Glutamatergic neuron (in vitro differentiated cells): ENCODE measurements at places on chromosomes 7 and 10. TPM values are rescaled to one million over a fixed set of nuclear protein-coding genes. Genes with fewer than 3 reads are reported as not detected.

DNA sequence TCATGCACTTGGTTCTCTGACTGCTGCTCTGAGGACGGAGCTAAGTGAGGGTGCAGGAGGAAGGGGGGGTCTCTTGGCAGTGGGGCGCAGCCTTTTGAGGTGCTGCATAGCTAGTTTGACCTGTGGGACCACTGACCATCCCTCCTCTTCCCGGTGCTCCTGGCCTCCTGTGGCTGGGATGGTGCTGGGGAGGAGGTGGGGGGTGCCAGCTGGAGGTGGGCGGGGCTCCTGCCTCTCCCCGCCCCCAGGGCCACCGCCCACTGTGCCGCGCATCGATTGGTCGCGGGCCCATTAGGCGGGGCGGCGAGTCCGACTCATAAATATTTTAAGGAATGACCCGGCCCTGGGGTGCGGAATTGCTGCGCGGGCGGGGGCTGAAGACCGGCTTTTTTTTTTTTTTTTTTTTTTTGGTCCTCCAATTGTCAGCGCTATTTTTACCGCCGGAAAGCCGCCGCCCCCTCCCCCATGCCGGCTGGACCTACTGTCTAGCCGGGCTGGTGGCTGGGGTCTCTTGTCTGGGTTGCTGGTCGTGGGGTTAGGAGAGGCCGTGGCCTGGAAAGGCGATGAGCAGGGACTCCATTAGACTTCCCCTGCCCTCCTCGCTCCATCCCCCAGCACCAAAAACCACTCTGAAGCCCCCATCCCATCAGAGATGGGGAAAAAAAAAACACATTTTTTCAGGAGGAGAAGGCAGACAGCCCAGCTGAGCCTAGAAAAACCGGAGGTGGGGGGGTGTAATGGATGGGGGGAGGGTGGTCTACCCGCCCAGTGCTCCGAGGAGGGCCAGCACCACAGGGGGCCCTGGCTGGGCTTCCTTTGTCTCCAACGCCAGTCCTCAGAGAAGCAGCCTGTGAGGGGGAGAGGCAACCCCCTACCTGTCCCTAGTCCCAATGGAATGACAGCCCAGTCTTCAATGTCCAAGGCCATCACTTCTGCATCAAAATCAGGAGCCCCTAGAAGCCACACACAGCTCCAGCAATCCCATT is 6.4 kb downstream of the SH2B2 start:
- DNase-seq: peak; percentile 60

GRCh38 chr7:157653827-157654207 is 317.0 kb downstream of the DNAJB6 start:
- DNase-seq: no peak

DNA sequence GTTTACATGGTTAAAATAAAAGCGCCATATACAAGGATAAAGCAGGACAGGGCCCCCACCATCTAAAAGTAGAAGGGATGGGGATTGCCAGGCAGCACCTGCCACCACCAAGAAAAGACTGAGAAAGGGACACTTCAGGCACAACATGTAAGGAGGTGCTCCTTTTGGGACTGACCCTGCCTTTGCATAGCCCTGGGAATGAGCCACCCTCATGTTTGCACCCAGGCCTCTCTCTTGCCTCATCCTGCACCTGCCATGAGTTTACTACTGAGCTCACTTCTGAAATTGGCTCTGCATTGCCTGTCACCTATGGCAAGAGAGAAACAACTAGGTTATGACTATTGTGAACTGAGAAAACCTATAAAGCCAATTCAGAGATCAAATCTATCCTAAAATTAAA is 489.7 kb downstream of the KCNMA1 start:
- DNase-seq: no peak

DNA sequence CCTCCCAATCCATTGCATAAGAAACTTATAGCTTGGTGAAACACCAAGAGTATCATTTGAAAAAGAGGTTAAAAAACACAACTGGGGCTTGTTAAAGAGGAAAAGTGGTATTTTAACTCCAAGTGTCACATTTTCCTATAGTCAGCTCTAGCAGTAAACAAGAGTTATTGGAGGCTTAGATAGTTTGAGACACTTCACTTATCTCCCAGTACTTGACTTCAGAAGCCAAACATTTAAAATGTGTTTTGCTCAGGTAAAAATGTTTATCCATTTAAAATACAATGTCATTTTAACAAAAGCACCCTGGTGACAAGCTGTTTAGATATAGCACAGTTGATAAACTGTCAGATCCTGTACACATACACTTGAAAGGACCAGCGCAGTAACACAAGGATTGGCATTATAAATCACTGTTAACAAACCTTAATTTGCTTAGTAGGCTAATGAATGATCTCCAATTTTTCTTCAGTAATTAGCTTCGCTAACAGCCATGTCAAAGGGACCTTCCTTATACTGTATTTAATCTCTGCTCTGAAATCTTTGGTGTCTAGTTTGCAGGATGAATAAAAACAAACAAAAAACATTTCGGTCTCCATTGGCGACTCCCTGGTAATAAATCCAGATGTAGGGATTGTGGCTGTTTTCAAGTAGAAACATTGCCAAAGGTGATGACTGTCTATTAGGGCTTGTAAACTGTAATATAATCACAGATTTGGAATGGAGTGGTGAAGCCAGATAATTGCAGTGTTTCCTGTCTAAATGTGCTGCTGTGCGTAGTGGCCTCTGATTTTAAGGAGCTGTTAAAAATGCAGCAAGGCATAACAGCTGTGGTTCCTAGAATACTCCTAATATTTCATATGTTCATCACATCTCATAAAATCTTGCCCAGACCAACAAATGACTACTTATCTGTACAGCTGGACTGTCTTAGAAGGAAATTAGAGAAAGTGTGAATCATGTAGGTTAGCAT is 545.1 kb downstream of the AUTS2 start:
- no peak for DNase-seq

GRCh38 chr7:137276189-137276588 is 67.3 kb downstream of the PTN start:
- no peak for DNase-seq

DNA sequence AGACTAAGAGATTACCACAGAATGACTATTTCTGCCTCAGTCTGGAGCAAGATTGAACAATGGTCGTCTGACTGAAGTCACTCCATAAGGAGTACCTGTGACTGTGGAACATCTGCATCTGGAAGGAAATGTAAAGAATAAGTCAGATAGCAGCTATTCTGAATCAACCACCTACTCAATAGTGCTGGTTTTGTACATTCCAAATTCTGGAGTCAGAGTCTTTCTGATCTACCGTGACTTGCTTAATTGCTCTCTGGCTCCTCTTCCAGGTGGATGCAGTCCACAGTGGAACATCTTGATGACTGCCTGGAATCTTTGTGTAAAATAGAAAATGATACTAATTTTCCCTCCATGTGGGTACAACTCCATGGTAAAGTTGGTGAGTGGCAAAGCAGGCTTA is 156.3 kb upstream of the SEMA3C start:
- DNase-seq: no peak

GRCh38 chr7:142654398-142654797 is 94.9 kb upstream of the PRSS1 start:
- no peak for DNase-seq

The FXYD4 gene
- total RNA-seq: not detected
